ENCODE measurements at places on chromosomes 3 and 15.

- peak; percentile 67 for DNase-seq
Measured at GRCh38 chr3:155065537-155065936, 14.6 kb upstream of the MME start.

DNA sequence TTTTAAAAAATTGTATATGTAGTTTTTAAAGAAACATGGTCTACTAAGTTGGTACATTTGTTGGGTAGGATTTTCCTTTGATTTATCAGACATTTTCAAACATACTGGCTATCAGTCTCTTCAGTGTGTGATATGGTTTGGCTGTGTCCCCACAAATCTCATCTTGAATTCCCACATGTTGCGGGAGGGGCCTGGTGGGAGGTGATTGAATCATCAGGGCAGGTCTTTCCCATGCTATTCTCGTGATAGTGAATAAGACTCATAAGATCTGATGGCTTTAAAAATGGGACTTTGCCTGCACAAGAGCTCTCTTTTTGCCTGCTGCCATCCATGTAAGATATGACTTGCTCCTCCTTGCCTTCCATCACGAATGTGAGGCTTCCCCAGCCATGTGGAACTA is 121.9 kb downstream of the ABI3BP start:
- DNase-seq: no peak

DNA sequence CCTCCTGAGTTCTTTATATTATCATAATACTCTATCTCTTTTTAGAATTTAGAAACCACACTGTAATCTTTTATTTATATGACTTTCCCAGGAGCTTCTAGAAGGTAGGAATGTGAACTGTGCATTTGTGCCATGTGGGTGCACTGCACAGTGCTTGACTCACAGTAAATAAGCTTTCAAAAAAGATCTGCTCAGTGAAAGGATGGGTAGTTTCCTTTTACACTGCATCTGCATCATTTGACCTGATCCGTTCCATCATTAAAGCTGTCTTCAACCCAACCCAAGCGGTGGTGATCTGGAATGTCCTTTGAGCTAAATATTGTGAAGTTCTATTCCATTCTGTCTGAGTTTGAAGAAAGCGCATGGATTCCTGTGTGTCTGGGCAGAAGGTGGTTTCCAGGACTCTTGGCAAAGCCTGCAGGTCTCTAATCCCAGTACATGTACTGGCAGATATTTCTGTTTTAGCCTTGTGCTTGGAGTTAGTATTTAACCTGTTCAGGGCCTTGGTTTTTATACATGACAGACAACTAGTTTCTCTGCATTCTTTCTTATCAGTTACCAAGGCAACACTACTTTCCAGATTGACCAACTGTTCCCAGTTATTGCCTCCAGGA is 96.7 kb downstream of the DHX30 start:
- no peak for DNase-seq

DNA sequence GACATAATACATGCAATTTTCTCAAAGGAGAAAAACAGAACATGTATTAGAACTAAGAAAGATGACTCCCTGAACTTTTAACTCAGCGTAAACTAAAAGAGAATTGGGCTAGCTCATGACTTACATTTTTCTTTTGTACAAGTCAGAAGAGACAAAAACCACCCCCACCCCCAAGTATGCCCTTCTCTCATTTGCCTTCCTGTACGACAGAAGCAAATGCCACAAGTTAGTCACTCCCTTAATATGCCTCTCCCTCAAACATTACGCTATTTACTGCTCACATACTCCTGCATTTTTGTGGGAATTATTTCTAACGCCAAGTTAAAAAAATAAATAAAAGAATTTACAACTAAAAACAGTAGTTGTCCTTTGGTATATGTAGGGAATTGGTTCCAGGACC is 22.0 kb downstream of the CPEB1 start:
- DNase-seq: no peak

- peak; percentile 6 for DNase-seq
Measured at GRCh38 chr15:95394186-95395067, 936.1 kb upstream of the NR2F2 start.

DNA sequence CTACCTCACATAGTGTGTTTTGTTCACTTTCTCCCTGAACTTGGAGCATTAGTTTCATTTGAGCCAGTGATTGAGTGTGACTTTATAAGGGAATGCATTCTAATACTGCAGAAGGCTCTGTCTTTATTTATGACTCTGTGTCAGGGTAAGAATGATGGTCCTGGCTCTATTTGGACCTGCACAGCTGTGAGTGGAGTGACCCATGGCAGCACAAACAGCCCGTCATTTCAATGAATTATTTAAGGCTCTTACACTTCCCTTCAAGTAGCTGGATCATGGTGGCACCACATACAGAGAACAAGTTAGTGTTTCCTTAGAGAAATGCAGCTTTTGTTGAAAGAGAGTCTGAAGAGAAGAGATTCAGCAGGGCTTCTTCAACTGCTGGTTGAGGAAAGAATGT is 16.4 kb downstream of the TMEM108 start:
- DNase-seq: no peak

- DNase-seq: no peak
Measured at GRCh38 chr15:68311859-68312557, 34.5 kb downstream of the FEM1B start.

DNA sequence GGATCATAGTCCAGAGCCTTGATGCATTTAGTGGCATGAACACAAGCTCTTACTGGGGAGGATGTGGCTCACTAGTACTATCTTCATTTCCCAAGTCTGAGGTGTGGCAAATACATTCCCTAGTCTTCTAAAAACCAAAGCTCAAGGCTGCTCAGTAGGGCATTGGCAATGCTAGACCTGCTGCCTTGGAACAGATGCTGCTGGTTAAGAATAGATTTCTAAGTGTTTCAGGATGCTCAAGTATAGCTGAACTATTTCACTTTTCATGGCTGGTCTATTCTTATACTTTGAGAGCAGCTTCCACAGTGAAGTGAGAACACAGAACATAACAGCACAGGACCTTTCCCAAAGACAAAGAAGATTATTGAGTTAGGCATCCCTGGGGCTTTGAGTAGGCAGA is 178.8 kb downstream of the CHST2 start:
- no peak for DNase-seq

DNA sequence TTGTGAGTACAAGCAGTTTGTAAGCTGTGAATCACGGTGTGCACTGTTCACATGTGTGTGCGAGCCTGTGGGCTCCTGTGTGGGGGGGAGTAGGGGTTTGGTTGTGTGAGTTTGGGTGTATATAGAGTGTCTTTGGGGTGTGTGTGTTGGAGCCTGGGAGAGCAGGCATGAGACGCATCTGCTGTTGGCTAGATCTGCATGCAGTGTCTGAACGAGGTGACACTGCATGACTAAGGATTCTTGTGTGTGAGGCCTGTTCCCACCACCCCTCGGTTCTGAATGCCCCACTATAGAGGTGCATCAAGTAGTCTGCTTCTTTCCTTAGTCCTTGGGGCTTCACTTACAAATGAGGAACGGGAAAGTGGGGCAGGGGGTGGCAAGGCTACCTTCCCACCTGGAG is 68.4 kb downstream of the MAGEF1 start:
- DNase-seq: no peak

DNA sequence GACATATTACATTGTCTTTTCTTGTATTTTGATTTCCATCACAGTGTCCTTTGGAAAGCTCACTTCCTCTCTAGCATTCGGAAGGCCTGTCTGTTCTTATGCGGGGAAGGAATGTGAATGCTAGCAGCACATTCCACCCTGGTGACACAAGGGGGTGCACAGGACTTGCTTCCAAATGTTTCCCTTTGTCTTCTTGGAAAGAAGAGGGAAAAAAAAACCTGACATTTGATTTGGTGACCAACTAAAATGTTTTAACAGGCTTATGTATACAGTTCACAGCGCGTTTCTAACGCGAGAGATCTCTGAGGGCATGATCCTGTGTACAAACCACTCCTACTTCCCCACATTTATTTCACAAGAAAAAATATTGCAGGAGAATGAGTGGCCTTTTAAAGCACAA is 107.6 kb upstream of the FXR1 start:
- peak; percentile 56 for DNase-seq

Data from RPMI7951 (cell line).